ENCODE measurements at places on chromosomes 3 and 15.
A peak's percentile ranks its signal among the peaks of the same experiment; 100 is the strongest.

- no peak for DNase-seq
These were observed 91.2 kb downstream of the MB21D2 start for GRCh38 chr3:192826214-192827006.

DNA sequence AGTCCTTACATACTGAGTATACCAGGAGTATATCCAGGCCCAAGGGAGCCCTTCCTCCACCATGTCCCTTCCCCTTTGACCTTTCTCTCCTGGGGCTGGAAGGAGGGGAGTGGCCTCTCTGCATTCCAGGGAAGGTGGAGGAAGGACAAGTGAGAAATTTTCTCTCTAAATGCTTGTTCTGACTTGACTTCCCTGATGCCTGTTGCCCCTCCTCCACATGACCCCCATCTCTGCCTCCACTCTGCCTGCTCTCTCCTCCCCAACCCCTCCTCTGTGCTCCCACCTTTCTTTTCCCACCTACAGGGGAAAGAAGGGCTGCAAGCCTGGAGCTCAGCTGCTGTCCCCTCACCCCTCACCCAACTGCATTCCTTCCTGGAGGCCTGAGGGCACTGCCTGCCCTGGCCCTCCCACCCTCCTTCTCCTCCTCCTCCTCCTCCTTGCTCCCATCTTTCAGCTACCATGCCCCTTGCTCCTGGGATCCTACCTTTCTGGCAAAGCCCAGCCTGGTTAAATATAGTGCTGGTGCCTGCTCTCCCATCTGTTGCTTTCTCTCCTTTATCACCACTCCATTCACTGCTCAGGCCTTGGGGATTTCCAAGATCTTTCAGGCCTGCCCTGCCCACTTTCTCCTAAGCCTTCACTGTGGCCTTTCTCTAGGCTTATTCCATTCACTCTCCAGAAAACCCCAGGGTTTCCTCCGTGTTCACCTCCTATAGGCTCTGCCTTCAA is 8.5 kb upstream of the DAG1 start:
- no peak for DNase-seq

DNA sequence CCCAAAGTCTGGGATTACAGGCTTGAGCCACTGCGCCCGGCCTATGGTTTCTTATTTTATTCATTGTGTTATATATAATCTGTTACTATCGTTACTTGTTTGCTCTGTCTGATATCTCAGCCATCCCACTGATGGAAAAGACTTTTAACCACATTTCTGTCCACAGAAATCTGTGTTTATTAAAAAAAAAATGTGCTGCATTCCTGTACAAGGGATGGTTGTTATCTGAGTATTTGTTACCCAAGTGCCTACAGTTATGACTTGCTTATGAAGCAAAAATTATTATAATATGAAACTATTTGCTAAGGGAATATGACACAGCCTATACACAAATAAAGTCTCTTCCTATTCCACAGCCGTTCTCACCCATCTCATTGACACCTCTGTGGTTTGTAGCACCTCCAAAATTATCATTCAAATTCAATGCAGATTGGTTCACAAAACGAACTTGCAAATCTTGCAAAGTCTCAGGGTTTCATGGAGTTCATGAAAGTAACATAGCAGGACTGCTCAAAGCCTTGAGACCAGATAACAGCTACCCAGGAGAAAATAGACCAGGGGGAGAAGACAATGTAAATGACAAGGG is 47.4 kb upstream of the UBE2E1 start:
- DNase-seq = no peak

GRCh38 chr3:58414538-58415197 is 19.0 kb downstream of the PDHB start:
- peak; percentile 65 for DNase-seq

GRCh38 chr15:59419170-59419569 is 18.8 kb upstream of the FAM81A start:
- DNase-seq = no peak

GRCh38 chr3:123075359-123075758 is 8.5 kb downstream of the PDIA5 start:
- DNase-seq = no peak

DNA sequence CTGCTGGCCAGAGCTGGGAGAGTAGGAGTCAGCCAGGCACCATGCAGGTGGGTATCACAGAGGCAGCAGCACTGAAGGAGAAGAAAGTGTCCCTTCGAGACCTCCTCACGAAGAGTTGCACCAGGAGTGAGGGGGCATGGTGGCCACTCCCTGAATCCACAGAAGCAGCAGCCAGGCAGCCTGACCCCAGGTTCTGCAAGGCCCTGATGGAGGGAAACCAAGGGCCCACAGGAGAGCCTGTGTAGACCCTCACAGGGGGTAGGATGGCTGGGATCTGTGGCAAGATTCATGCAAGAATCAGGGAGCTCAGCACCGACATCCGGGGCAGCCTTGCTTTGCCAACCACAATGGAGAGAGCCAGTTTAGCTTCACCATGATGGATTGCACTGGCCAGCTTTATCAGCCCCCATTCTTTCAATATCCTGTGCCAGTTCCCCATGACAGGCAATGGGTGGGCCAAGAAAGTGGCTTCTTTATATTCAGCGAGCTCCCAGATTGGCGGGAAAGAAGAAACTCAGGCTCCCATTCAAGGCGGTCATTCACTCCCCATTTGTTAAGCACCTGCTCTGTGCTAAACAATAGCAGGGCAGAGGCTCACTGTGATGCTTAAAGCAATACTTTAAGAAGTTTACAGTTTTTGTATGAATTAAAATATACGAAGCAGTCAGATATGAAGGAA is 33.5 kb upstream of the TBC1D21 start:
- DNase-seq = peak; percentile 65

GRCh38 chr3:9452417-9452816 is 55.0 kb downstream of the SETD5 start:
- no peak for DNase-seq

DNA sequence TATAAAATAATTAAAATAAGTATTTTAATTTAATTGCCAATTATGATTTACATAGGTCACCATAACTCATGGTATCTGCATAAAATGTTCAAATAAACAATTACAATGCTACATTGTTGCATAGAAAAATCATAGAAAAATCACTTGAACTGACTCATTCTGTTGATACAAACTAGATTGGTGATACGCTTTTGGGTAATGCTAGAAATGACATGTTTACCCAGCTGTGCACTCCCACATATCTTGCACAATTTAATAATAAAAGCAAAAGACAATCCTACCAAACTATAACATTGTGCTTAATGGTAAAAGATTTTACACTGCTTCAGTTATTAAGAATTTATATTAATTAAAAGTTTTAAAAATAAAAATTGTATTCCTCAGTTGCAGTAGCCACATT is 45.8 kb upstream of the FBXL22 start:
- DNase-seq = no peak
